Substantia nigra (tissue), 51 donors: ENCODE measurements at places on chromosomes 4 and X.

DNA sequence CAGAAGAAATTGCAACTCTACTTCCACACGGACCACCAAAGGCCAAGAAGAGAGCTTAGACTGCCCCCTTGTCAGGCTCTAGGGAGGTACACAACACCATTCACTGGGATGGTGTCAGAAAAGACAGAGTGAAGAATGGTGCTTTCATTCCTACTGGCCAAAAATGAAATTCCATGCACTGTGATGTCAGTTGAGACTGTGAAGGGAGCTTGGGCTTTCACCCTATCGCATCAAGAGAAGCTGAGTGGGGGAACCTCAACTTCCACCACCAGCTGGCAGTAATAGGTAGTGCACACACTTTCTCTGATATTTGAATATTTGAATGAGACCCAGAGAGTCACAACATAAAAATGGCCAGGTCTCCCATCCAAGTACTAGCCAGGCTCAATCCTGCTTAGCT is 65.9 kb downstream of the ZNF711 start:
- DNase-seq = no peak

DNA sequence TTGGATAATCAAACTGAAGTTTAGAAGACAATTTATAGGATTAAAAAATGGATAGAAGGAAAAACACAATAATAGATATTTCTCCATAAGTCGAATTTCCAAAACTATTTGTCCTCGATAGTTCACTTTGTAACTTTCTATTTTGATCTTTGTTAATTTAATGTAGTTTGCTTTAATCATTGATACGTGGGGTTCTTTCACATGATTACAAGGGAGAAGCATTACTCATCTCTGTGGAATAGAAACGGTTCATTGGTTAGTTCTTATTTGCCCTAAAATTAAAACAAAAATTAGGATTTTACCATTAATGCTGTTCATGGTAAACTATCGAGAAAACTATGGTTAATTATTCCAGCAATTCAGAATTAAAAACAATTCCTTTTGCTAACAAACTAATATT is 2.1 kb downstream of the TET2 start:
- no peak for DNase-seq

GRCh38 chr4:31081366-31081765 is 361.2 kb downstream of the PCDH7 start:
- no peak for DNase-seq

- no peak for DNase-seq
Observed at GRCh38 chr4:140691369-140691768, 64.8 kb downstream of the TBC1D9 start.

GRCh38 chrX:46580613-46581012 is 7.0 kb downstream of the CHST7 start:
- DNase-seq = no peak

DNA sequence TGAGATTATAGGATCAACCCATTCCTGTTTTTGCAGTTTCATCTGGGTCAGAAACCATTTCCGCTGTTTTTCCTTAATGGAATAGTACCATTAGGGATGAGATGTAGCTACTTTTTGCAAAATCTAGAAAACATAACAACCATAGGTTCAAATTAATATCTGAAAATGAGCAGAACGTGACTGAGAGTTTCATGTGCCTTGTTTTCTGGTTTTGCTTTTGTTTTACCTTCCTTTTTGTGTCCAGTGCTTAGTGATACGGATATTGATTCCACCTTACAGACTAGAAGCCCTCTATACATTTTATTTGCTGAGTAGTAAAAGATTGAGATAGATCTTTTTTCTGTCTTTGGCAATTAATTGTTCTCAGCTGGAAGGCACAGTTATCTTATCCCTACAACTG is 46.5 kb downstream of the SNX25 start:
- DNase-seq = no peak

GRCh38 chr4:74097116-74097515 is 1.9 kb downstream of the CXCL2 start:
- no peak for DNase-seq

DNA sequence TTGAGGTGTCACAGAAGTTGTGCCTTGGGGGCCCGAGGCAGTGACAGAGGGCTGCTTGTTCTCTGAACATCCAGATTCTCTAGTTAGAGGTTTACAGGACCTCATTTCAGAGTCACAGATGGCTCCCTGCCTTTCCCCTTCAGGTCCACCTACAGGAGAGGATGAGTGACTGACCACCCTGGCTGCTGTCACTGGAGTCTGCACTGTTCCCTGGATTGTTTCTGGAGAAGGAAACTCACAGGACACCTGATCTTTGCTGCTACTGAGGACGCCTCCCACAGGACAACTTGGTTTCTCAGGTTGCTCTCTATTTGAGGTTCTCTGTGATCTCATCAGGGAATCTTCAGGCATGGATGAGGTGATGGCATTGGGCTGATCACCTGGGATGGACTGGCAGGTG is 58.3 kb downstream of the GPRIN3 start:
- DNase-seq = no peak

DNA sequence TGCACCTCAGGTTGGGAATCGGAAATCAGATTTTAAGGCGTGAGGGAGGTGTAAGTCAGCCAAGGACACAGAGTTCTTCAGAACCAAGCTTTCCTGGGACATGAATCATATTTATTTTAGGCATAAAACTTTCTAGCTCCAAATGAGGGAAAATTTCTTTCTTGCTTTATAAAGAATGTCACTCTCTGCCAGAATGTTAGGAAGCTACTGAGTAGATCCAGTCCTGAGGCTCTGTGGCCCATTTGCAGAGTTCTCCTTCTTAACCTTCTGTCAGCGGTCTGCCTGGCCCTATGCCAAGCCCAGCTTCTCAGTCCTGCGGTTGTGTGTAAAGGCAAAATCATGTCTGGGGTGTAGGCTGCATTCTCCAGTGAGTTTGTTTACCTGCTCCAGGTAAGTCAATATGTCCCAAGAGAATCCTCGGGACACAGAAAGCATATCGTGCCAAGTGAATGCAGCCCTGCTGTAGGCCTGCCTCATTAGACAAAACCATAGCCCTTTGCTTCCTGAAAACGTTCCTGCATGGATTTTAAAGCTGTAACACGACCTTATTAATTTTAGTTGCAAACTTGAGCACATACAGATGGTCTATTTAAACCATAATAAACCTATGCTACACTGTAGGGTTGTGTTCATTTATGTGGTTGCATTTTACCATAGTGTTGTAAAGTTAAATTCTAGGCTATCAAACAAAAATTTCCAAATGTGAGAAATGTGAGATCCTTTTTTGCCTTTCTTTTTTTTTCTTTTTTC is 29.2 kb upstream of the CCNI start:
- DNase-seq = peak; percentile 5

DNA sequence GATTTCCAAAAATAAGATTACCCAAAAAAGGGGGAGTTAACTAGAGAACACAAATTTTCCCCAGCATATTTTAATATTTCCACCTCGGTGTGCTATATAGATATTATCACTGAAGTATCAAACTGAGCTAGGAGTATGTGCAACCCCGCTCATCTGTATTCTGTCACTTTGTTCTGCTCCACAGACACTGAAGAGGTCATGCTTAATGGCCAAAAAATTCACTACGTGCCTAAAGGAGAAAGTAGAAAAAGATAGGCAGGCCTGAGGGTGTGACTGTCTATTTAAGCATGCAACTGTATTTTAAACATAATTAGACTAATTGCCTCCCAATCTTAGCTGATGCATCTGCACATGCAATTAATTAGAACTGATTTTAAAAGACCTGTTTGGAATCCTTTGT is 24.5 kb downstream of the SH3RF1 start:
- DNase-seq = no peak

- peak; percentile 61 for DNase-seq
Observed at GRCh38 chr4:153151535-153152455, 52.4 kb upstream of the TRIM2 start.

DNA sequence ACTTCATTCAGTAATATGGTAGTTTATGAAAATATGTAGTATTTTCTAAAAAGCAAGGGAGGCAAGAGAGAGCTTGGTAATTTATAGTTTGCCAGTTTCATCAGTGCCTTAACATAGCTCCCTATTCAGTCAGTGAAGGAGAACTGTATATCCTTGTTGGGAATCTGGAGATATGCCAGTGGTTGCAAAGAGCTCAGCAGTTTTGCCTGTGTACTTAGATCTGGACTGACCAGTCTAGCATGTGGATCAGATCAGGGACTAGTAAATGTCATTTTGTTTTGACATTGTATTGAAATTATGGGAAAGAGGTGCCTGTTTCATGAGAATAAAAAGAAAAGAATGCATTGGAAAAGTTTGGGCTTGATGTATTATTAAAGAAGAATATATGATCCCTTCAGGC is 88.6 kb downstream of the ZIC3 start:
- no peak for DNase-seq

- no peak for DNase-seq
Observed at GRCh38 chr4:149031399-149031798, 589.2 kb upstream of the NR3C2 start.

DNA sequence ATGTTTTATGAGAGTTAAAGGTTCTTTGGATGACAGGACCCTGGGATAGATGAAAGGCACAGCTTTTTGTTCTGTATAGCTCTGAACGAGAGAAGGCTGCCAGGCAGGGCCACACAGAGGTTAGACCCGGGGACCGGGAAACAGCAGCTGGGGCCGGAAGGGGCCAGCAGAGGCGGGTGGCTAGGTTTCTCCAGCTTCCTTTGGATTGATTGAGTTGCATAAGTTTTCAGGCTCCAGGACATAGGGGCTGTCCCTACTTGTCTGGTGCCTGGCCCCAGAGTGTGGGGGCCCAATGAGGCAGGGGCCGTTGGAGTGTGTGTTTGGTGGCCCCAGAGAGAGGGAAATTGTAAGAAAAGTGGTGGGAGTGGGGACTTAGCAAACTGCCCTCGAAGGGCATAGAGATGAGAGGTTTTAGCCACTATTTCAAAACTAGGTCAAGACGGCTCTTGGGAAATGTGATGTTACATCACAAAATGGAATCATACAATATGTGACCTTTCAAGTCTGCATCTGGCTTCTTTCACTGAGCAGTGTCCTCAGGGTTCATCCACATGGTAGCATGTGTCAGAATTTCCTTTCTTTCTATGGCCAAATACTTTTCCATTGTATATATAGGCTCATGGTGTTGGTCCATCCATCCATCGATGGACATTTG is 3.7 kb downstream of the ZFP92 start:
- DNase-seq = no peak

- DNase-seq = no peak
Observed at GRCh38 chr4:107153956-107154355, 117.8 kb upstream of the DKK2 start.

GRCh38 chr4:82450966-82451755 is 20.8 kb downstream of the ENOPH1 start:
- DNase-seq = no peak

- DNase-seq = no peak
Observed at GRCh38 chrX:150536455-150537116, 31.8 kb upstream of the MTM1 start.

DNA sequence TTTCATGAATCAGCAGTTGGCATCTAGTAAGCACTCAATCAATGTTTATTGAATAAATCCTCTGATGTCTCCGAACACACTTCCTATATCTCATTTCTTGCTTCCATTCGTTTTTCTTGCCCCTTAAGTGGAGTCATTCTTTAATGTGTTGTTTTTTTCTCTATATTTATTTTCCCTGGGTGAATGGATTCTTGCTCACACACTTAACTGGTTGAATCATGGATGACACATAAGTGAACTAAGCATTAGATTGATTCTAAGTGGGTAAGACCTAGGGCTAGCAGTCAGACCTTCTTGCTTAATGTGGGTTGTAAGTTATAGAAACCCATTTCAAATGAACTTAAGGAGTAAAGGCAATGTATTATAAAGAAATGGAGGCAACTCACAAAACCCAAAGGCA is 111.1 kb downstream of the RTL3 start:
- DNase-seq = no peak

- DNase-seq = no peak
Observed at GRCh38 chr4:67680581-67681222, 20.3 kb downstream of the UBA6 start.

GRCh38 chrX:7343181-7343580 is 195.2 kb upstream of the PUDP start:
- no peak for DNase-seq
